MM.1S (cell line): ENCODE measurements at places on chromosomes 2 and 18.

DNA sequence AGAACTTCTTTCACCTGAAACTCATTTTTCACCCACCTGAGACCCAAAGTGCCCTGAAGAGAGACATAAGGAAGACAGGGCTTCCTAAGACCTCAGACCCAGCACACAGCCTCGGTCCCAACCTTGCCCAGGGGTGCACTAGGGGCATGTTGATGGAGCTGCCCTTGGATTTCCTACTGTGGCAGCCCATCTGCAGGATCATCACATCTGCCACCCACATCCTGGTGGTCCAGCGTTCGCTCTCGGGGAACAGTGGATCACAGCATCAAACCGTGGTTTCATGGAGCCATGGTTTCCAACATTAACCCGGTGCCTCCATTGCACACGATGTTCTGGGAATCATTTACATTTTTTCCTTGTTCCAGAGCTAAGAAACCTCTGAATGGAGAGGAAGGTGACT is 186.4 kb downstream of the TFCP2L1 start:
- DNase-seq = peak; percentile 3

DNA sequence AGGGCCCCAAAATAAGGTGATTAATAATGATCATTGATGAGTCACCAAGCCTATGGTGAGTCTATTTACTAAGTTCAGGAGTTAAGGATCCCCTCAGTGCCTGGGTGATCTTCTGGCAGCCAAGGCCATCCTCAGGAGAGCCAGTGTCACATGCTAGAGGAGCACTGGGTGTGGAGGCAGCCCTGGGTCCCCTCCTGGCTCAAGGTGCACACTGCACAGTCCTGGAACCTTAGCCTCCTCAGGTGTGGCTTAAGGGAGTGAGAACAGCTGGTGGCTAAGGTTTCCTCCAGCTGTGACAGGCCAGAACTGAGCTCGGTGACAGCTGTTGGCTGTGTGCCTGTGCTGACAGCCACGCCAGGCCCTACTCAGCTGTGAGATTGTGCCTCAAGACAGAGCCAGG is 52.1 kb upstream of the ACAA2 start:
- peak; percentile 79 for DNase-seq

- no peak for DNase-seq
These were observed 2.3 kb upstream of the LPIN2 start for GRCh38 chr18:3015204-3015592.

GRCh38 chr2:164560902-164561301 is 60.4 kb downstream of the GRB14 start:
- no peak for DNase-seq

DNA sequence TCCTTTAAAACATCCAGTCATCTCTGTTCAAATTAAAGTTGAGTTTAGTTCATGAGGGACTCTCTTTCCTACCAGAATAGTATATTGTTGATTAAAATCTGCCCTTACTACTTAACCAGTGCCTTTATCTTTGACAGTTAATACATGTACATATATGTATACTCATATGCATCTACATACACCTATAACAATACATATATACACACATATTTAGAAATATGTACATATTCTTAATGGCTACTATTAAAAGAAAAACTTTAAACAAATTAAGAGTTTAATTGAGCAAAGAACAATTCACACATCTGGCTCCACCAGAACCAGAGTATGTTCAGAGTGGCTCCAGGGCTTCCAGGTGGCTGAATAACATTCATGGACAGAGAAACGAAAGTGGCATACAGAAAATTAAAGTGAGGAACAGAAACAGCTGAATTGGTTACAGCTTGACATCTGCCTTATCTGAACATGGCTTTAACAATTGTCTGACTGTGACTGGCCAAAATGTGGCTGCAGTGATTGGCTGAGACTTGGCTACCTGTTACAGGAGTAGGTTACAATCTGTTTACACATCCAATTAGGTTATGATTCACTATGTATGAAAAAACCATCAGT is 38.8 kb downstream of the ZNF519 start:
- no peak for DNase-seq
